ENCODE measurements at places on chromosomes 5 and 9.

- DNase-seq = no peak
These were observed 73.7 kb downstream of the TENT4A start for GRCh38 chr5:6786786-6787495.

DNA sequence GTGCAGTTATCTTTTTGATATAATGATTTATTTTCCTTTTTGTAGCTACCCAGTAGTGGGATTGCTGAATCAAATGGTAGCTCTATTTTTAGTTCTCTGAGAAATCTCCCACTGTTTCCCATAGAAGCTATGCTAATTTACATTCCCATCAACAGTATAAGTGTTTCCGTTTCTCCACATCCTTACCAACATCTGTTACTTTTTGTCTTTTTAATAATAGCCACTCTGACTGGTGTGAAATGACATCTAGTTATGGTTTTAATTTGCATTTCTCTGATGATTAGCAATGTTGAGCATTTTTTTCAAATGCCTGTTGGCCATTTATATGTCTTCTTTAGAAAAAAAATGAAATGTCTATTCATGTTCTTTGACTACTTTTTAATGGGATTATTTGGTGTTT is 94.7 kb downstream of the SERINC5 start:
- DNase-seq = no peak

DNA sequence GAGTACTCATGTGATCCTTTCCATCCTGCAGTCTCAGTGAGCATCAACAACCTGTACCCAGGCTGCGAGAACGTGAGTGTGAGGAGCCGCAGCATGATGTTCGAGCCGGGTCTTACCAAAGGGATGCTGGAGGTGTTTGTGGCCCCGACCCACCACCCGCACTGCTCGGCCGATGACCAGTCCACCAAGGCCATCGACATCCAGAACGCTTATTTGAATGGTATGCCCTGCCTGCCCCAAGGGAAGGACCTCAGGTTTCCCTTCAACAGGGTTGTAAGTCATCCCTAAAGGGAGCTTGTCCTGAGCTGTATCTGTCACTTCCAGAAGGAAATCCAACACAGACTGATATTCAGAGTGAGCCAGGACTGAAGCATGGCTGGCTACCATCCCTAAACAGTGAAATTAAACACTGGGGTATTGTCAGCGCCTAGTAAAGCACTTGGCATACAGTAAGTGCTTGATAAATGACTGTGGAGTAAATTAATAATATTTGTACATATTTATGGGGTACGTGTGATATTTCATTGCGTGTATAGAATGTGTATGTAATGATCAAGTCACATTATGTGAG is 39.3 kb upstream of the CTSL start:
- DNase-seq = no peak

- peak; percentile 92 for DNase-seq
These were observed 285.6 kb downstream of the FANCC start for GRCh38 chr9:95031711-95032461.

DNA sequence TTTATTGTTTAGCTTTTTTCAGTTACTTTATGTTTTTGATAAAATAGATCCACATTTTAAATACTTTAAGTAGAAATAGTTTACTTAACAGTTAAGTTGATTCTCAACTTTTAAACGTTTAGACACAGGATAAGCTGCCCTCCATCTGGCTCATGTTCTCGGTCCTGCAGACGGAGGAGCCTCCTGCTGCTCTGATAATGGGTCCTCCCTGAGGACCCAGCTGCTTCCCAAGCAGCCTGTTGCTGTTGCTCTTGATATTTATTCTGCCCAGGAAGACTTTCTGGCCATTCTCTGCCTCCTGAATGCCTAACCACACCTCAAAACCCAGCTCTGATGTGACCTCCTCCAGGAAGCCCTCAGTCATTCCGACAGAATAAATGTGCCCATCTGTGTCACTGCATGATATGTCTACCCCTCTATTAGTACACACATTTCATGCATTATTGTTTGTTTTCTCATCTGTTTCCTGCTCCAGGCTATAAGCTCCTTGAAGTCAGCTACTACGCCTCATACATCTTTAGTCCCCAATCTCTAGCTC is 267.2 kb upstream of the MSX2 start:
- no peak for DNase-seq

GRCh38 chr5:178545176-178545575 is 45.0 kb downstream of the COL23A1 start:
- no peak for DNase-seq

DNA sequence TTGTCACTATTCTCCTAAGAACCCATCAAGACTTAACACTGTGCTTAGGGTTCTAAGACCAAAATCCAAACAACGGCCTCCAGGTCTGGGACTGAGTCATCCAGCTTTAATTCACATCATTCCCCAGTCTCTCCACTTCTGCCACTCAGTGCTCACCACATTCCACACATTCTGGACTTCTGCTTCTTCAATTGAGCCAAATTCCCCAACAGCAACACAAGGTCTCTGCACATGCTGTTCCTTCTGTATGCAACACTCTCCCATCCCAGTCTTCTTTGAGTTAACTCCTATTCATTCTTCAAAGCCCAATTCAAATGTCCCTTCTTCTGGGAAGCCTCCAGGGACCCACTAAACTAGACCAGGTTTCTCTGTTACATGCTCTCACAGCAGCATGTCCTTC is 97.8 kb downstream of the GPR21 start:
- no peak for DNase-seq

GRCh38 chr9:15305470-15305869 is 1.5 kb downstream of the TTC39B start:
- DNase-seq = no peak

DNA sequence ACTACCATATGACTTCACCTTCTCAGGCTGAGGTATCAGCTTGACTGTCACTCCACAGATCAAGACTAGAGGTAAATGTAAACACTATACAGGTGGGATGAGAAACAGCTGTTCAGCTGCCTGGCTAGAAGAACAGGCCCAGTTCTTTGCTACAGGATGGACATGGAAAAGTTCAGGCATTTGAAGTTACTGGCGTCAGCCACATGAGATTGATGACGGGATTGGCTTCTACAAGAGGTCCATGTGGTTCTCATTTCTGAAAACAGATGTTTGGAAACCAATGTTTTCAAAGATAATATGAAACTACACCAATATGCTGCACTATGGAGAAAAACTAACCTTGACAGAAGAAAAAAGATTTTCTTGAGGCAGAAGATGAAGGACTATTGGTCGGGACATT is 324.1 kb downstream of the CDH10 start:
- DNase-seq = no peak
